ENCODE measurements at places on chromosomes 6 and 20. TPM values are rescaled to one million over a fixed set of nuclear protein-coding genes. Genes with fewer than 3 reads are reported as not detected.

DNA sequence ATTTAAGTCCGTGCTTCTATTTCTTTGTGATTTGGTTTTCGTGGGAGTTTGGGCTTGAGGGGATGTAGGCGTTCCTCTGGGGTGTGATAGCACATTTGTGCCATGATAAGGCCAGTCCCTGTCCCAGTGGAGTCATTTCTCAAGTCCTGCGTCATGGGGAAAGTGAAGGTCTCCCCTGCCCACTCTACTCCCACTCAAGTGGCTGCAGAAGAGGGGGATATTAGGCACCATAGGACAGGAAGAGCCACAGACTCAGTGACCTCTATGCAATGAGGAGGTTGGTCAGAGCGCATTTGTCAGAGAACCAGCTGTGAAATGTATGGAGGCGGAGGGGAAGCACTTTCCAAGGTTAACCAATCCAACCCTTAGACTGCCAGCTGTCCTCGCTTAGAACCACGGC lies 51.9 kb upstream of the EDN1 start:
- no peak overlapping the region for H3K4me3 ChIP-seq
- no peaks in the 10 kb centered on the region for H3K27me3 ChIP-seq
- H3K27ac ChIP-seq: no peak overlapping the region
- H3K4me1 ChIP-seq: peaks cover 36% of the 10 kb centered on the region
- H3K36me3 ChIP-seq: no peaks in the 10 kb centered on the region

GRCh38 chr20:9736373-9736772 lies 102.5 kb downstream of the PAK5 start:
- no peak overlapping the region for H3K27ac ChIP-seq
- no peak for DNase-seq
- no peak overlapping the region for H3K4me3 ChIP-seq
- H3K36me3 ChIP-seq: no peaks in the 10 kb centered on the region

- no peak overlapping the region for H3K4me3 ChIP-seq
- H3K27me3 ChIP-seq: no peaks in the 10 kb centered on the region
- H3K36me3 ChIP-seq: no peaks in the 10 kb centered on the region
- H3K4me1 ChIP-seq: no peaks in the 10 kb centered on the region
- no peak overlapping the region for H3K27ac ChIP-seq
Observed at GRCh38 chr6:140956571-140957369, 1176.0 kb upstream of the GJE1 start.

DNA sequence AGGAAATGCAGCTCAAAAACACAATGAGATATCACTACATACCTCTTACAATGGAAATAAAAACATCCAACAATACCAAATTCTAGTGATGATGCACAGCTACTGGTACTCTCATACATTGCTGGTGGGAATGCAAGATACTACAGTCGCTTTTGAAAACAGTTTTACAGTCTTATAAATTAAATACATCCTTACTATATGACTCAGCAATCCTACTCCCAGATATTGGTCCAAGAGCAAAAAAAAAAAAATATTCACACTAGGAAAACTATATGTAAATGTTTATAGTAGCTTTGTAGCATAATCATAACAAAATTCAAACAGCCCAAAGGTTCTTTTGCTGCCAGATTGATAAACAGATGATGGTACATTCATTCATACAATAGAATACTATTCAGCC lies 217.4 kb upstream of the FAM83B start:
- no peaks in the 10 kb centered on the region for H3K4me1 ChIP-seq
- no peak overlapping the region for H3K27ac ChIP-seq
- no peaks in the 10 kb centered on the region for H3K36me3 ChIP-seq
- no peak for DNase-seq
- H3K27me3 ChIP-seq: no peaks in the 10 kb centered on the region
- H3K4me3 ChIP-seq: no peak overlapping the region

GRCh38 chr6:113352029-113352801 lies 504.9 kb upstream of the MARCKS start:
- DNase-seq: no peak
- no peak overlapping the region for H3K27ac ChIP-seq
- no peaks in the 10 kb centered on the region for H3K36me3 ChIP-seq
- no peaks in the 10 kb centered on the region for H3K4me1 ChIP-seq
- H3K4me3 ChIP-seq: no peak overlapping the region

GRCh38 chr6:35007016-35007415 lies 118.0 kb downstream of the ANKS1A start:
- H3K4me3 ChIP-seq: no peak overlapping the region
- H3K27ac ChIP-seq: no peak overlapping the region
- H3K27me3 ChIP-seq: no peaks in the 10 kb centered on the region
- DNase-seq: no peak
- no peaks in the 10 kb centered on the region for H3K36me3 ChIP-seq
- H3K4me1 ChIP-seq: peaks cover 11% of the 10 kb centered on the region

DNA sequence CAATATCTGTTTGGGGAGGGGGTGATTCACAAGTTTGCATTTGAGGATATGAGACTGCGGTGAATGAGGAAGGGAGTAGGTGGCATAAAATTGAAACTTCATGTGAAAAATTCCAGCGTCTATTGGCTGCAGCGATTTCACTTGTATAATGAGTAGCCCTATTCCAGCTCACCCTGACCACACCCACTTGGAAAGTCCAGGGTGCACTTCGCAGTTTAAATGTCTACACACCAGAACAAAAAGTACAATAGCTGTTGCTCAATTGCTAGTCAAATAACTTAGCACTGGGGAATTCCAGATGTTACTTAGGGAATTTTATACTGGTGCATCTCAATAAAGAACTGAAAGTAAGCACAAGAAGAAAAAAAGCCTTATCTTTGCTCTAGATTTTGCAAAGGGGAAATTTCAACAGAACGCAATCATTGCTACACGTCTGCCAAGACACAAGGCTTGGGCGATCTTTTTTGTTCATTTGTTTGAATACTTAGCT lies 6.3 kb downstream of the TNFAIP3 start:
- H3K27ac ChIP-seq: peak overlapping the region; percentile 95
- H3K27me3 ChIP-seq: no peaks in the 10 kb centered on the region
- peak overlapping the region; percentile 98 for H3K4me3 ChIP-seq
- peaks cover 54% of the 10 kb centered on the region for H3K4me1 ChIP-seq
- DNase-seq: peak; percentile 94

DNA sequence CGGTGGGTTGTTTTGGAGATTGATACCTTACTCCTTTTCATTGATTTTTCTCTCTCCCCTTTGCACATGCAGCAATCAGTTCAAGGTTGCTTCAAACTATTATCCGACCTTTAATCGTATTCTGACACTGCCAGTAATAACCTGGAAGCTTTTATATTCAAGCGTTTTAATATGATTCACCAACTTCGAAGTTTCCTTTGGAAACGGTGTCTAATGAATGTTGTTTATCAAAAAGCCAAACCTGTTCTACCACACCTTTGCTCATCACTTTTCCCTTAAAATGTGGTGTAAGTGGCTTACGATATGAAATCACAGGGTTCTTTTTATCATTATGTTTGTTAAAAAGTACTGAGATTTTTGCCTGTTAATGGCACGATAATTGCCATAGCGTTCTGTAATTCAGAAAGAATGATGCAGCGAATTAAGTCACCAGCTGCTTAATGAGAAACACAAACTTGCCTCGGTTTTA lies 660 bp downstream of the STXBP5 start:
- peaks cover 36% of the 10 kb centered on the region for H3K4me1 ChIP-seq
- peaks cover 4% of the 10 kb centered on the region for H3K36me3 ChIP-seq
- H3K4me3 ChIP-seq: peak overlapping the region; percentile 92
- DNase-seq: no peak

DNA sequence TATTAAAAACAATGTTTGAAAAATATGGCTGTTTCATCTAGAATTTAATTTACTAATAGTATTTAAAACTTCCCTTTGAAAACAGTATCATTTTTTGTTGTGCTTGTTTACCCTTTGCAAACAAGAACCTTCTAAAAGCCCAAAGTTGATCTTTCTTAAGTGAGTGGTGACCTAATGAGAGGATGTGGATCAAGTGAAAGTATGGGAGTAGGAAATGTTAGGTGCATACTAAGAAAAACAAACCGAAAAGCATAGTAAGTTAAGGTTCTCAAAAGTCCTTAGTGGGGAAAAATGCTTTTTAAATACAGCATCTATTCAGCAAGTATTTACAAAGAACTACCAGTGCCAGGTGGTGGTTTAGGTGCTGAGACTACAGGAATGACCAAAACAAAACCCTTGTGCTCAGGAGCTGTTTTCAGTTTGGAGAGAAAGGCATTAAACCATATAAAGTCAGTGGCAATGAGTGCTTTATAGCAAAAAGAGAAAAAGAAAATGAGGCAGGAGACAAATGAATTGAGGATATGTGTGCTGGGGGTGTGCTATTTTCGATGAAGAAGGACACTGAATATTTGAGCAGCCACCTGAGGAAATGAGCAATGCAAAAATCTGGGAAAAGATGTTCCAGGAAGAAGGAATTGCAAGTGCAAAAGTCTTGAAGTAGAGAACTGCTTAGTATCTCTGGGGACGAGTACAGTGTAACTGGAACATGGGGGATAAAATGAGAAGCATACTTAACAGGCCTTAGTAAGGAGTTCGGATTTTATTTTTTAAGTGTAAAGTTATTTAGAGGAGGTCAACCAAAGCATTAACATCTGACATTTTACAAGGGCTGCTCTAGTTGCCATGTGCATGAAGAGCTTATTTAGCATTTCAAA lies 24.0 kb downstream of the RNF146 start:
- peak overlapping the region; percentile 22 for H3K27ac ChIP-seq
- peaks cover 44% of the 10 kb centered on the region for H3K4me1 ChIP-seq
- peaks cover 45% of the 10 kb centered on the region for H3K36me3 ChIP-seq

- peaks cover 1% of the 10 kb centered on the region for H3K4me1 ChIP-seq
- H3K27me3 ChIP-seq: no peaks in the 10 kb centered on the region
- H3K4me3 ChIP-seq: no peak overlapping the region
Observed at GRCh38 chr6:100343316-100344077, 121.2 kb downstream of the SIM1 start.

DNA sequence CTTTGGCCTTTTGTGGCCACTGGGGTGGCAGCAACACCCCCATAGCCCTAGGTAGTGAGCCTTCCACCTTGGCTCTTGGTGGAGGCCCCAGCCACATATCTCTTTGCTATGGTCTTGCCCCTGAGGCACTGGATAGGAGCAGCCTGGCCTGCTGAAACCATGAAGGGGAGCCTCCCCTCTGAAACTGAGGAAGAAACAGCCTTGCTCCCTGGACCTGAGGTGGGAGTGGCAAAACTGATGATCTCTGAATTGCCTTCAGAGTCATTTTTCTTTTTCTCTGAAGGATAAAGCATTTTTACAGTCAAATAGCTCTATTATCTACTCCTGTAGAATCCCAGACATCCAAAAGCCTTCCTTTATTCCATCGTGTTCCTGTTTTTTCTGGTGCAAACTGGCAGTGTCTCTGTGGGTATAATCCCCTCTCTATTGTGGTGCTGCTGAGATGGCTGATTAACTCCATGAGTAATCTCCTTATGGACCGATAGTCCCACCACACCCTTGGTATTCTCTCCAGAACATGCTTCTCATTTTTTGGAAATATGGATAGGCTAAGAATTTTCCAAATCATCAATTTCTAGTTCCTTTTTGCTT lies 22.0 kb upstream of the PRSS35 start:
- no peak overlapping the region for H3K27ac ChIP-seq
- H3K4me3 ChIP-seq: no peak overlapping the region
- H3K36me3 ChIP-seq: no peaks in the 10 kb centered on the region
- no peak for DNase-seq
- H3K4me1 ChIP-seq: no peaks in the 10 kb centered on the region

DNA sequence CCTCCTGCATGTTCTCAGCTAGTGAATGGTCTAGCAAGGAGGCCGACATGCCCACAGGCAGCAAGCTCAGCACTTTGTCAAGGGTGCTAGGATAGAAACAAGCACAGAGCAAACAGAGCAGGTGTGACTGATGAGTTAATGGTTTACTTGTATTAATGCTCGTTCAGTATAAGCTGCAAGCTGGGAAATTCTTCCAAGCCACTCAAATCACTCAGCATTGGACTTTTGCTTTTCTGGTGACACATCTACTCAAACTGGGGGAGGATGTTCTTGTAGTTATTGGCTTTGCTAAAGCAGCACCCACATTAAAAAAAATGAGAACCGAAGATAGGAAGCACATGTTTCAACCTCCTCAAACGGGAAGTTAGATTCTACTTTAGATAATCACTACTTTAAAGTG lies 43.1 kb upstream of the NEDD9 start:
- peaks cover 23% of the 10 kb centered on the region for H3K36me3 ChIP-seq
- DNase-seq: peak; percentile 33
- H3K27ac ChIP-seq: peak overlapping the region; percentile 74
- peak overlapping the region; percentile 20 for H3K4me3 ChIP-seq

DNA sequence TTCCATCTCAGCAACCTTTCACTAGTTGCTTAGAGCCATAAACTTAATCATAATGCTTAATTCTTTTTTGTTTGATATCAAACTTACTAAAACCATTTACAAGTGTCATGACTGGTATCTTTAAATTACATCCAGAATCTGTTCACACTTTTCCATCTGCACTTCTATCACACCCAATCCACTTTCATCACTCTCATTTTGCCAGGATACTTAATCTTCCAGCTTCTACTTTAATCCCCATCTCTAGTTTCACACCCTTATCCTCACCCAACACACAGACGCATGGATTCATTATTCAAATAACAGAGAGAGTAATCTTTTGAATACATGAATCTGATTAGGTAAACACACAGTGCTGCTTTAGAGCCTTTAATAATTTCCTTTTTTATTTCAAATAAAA lies 828.4 kb downstream of the HACE1 start:
- no peaks in the 10 kb centered on the region for H3K36me3 ChIP-seq
- H3K4me3 ChIP-seq: no peak overlapping the region
- H3K4me1 ChIP-seq: no peaks in the 10 kb centered on the region
- H3K27me3 ChIP-seq: no peaks in the 10 kb centered on the region

- DNase-seq: no peak
- no peak overlapping the region for H3K27ac ChIP-seq
- no peak overlapping the region for H3K4me3 ChIP-seq
- H3K27me3 ChIP-seq: peaks cover 10% of the 10 kb centered on the region
- peaks cover 3% of the 10 kb centered on the region for H3K4me1 ChIP-seq
Observed at GRCh38 chr6:6701864-6702263, 113.3 kb downstream of the LY86 start.

GRCh38 chr6:47599512-47599911 lies 98.9 kb upstream of the ADGRF4 start:
- H3K4me1 ChIP-seq: no peaks in the 10 kb centered on the region
- no peak overlapping the region for H3K27ac ChIP-seq
- no peak overlapping the region for H3K4me3 ChIP-seq
- peaks cover 23% of the 10 kb centered on the region for H3K36me3 ChIP-seq

DNA sequence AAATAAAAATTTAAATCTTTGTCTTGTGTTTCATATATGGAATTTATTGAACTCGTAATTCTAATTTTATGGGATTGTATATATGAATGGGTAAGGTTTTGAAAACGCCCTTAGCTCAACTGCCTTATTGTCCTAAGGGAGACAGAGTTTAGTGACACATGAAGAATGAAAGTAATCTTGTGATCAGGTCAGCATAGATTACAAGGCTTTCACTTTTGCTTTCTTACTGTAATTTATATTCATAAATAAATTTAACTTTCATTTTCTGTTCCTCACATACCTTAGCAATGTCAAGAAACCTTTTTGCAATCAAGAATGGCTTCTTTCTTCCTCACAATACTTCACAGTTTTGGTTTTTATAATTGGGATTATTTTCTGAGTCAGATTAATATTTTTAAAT lies 14.4 kb downstream of the KPNA5 start:
- no peaks in the 10 kb centered on the region for H3K27me3 ChIP-seq
- H3K36me3 ChIP-seq: peaks cover 45% of the 10 kb centered on the region
- H3K4me3 ChIP-seq: no peak overlapping the region
- peaks cover 39% of the 10 kb centered on the region for H3K4me1 ChIP-seq

GRCh38 chr20:35840421-35840820 lies 68.6 kb downstream of the PHF20 start:
- peak overlapping the region; percentile 35 for H3K27ac ChIP-seq
- peaks cover 43% of the 10 kb centered on the region for H3K36me3 ChIP-seq
- H3K4me3 ChIP-seq: no peak overlapping the region
- DNase-seq: peak; percentile 5
- peaks cover 21% of the 10 kb centered on the region for H3K4me1 ChIP-seq

The MRPL18 gene
- 81.8 TPM for total RNA-seq

The ZFP64 gene
- total RNA-seq: 11.6 TPM

The BEND6 gene
- total RNA-seq: not detected

The ASXL1 gene
- total RNA-seq: 129 TPM

The SMOC2 gene
- not detected for total RNA-seq

The SLC22A2 gene
- not detected for total RNA-seq

The ELOVL4 gene
- total RNA-seq: 1.7 TPM
